Activated naive CD8-positive, alpha-beta T cell treated with anti-CD3 and anti-CD28 coated beads, Interleukin-2, amount 10 ng/mL, durations not matched to agents 7 days and 5 days (primary cell): ENCODE measurements at places on chromosomes 2 and 18.

GRCh38 chr2:142131010-142131669 lies at the start of gene LRP1B:
Gene LRP1B (minus strand): TSS chr2:142131016. CDS start chr2:142130729, 287 bp downstream.
- H3K4me3 ChIP-seq, result peak within 1 kb of the TSS; percentile 73
- no peaks in the 10 kb centered on the region for H3K36me3 ChIP-seq
- H3K27ac ChIP-seq, result no peak within 1 kb of the TSS
- H3K27me3 ChIP-seq, result peaks cover 41% of the 10 kb centered on the region

- peaks cover 2% of the 10 kb centered on the region for H3K4me1 ChIP-seq
- H3K27ac ChIP-seq, result no peak overlapping the region
- DNase-seq, result no peak
- H3K36me3 ChIP-seq, result no peaks in the 10 kb centered on the region
These were observed 91.0 kb downstream of the CTIF start for GRCh38 chr18:48629730-48630324.

DNA sequence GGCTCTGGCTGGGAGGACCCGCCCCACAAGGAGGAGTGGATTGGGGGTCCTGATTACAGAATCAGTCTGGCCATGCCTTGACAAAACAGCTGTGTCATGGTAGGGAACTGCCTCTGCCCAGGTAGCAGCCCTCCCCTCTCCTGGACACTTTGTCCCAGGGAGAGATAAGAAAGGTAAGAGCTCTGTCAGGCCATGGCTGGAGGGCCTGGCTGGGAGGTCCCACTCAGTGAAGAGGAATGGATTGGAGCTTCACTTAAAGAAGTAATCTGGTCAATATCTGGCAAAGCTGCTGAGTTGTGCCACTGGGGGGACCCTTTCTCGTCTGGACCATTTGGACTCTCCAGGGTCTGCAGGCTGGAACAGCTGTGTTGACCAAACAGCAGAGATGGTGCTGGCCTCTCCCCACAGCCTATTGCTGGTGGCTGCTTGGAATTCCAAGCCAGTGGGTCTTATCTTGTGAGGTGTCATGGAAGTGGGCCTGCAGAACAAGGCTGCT lies 75.4 kb downstream of the EPC2 start:
- DNase-seq, result no peak
- H3K4me3 ChIP-seq, result no peak overlapping the region
- H3K27me3 ChIP-seq, result no peaks in the 10 kb centered on the region
- H3K36me3 ChIP-seq, result peaks cover 52% of the 10 kb centered on the region
- peaks cover 30% of the 10 kb centered on the region for H3K4me1 ChIP-seq
- H3K27ac ChIP-seq, result no peak overlapping the region

DNA sequence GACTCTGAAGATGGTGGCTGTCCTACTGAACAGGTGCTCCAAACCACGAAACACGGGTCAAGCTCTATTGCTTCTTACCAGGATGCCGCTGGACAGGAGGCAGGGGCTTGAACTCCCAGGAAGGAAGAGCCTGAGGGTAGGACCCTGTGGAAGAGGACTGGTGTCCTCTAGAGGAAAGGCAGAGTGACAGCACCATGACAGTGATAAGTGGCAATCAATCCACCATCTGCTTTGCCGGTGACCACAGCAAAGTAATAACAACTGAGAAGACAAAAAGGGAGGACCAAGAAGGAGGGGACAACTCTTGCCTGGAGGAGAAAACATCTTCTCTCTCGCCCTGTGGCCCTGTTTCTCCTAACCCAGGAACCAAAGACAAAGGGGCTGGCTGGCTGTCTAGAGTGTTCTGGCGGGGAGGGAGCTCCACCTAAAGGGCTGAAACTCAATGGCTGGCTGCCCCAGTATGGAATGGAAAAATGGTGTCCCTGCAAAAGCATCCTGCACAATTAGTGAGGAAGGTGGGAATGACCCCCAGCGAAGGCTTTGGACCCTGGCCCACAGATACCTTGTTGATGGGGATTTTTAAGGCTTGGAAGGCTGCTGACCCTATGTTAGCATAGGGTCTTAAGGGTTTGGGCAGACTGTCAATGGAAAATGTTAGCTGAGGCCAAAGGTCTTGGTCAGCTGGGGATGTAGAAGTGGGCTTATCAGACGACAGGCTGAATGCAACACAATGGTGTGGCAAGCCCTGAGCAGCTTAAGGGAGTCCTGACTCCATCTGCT lies 35.4 kb downstream of the PROC start:
- H3K27me3 ChIP-seq, result no peaks in the 10 kb centered on the region
- H3K27ac ChIP-seq, result no peak overlapping the region
- H3K36me3 ChIP-seq, result peaks cover 4% of the 10 kb centered on the region
- H3K4me1 ChIP-seq, result peaks cover 1% of the 10 kb centered on the region
- no peak for DNase-seq
- H3K4me3 ChIP-seq, result no peak overlapping the region

- no peaks in the 10 kb centered on the region for H3K4me1 ChIP-seq
- H3K27me3 ChIP-seq, result no peaks in the 10 kb centered on the region
- no peak overlapping the region for H3K27ac ChIP-seq
- no peaks in the 10 kb centered on the region for H3K36me3 ChIP-seq
- H3K4me3 ChIP-seq, result no peak overlapping the region
- no peak for DNase-seq
These were observed 226.6 kb downstream of the MEIS1 start for GRCh38 chr2:66661253-66662173.

- no peaks in the 10 kb centered on the region for H3K27me3 ChIP-seq
- no peak for DNase-seq
These were observed 8.9 kb upstream of the SPDYA start for GRCh38 chr2:28801726-28802125.

DNA sequence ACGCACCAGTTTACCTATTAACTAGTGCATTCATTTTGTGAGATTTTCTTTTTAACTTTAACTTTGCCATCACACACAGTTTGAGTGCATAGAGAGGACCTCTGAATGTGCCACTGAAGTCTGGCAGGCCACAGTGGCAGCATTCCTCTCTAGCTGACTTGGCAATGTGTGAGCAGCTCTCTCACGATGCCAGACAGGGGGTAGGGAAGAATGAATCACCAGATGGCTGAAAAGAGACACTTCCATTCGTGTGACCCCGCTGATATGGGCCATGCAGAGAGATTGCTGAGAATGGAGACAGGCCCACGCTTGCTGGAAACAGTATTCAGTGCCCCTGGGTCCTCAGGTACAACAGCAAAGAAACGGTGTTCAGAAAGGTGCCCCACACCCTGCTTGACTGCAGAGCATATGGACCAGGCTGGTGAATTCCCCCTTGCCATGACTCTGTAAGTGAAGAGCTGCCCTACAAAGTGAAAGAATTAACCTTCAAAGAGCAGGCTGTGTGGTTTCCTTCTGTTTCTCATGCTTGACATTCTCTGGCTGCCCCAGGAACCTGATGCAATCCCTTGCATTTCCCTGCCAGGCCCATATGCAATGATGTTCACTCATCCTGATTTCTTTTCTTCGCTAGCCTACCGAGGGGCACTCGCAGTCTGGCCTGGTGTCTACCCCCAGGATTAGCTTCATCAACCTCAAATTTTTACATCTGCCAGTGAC lies 236.1 kb downstream of the CDH20 start:
- H3K27ac ChIP-seq, result no peak overlapping the region
- H3K4me1 ChIP-seq, result no peaks in the 10 kb centered on the region
- peaks cover 5% of the 10 kb centered on the region for H3K27me3 ChIP-seq
- DNase-seq, result no peak
- no peaks in the 10 kb centered on the region for H3K36me3 ChIP-seq
- H3K4me3 ChIP-seq, result no peak overlapping the region

DNA sequence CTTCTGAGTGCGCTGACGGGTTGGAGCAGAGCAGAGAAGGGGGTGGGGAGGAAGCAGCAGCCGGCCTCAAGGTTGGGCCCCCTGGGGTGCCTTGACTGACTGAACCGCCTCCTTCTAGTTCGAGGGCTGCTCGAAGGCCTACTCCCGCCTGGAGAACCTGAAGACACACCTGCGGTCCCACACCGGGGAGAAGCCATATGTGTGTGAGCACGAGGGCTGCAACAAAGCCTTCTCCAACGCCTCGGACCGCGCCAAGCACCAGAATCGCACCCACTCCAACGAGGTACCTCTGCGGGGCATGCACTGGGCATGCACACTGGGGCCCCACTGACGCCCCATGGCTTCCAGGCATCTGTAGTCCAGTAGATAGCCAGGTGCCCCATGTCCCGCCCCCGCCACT lies 246.9 kb downstream of the GLI2 start:
- H3K27ac ChIP-seq, result no peak overlapping the region
- no peak overlapping the region for H3K4me3 ChIP-seq
- no peaks in the 10 kb centered on the region for H3K36me3 ChIP-seq
- H3K27me3 ChIP-seq, result no peaks in the 10 kb centered on the region
- DNase-seq, result no peak
- H3K4me1 ChIP-seq, result no peaks in the 10 kb centered on the region

GRCh38 chr18:64165906-64166305 lies 17.0 kb upstream of the LINC00305 start:
- H3K27ac ChIP-seq, result no peak overlapping the region
- H3K27me3 ChIP-seq, result no peaks in the 10 kb centered on the region
- DNase-seq, result no peak
- H3K36me3 ChIP-seq, result no peaks in the 10 kb centered on the region

- no peak overlapping the region for H3K27ac ChIP-seq
- no peaks in the 10 kb centered on the region for H3K4me1 ChIP-seq
- H3K27me3 ChIP-seq, result no peaks in the 10 kb centered on the region
- DNase-seq, result no peak
- H3K4me3 ChIP-seq, result no peak overlapping the region
These were observed 25.8 kb downstream of the NEDD4L start for GRCh38 chr18:58069721-58070292.

- no peaks in the 10 kb centered on the region for H3K36me3 ChIP-seq
- no peak overlapping the region for H3K27ac ChIP-seq
- peaks cover 3% of the 10 kb centered on the region for H3K27me3 ChIP-seq
- peaks cover 2% of the 10 kb centered on the region for H3K4me1 ChIP-seq
- H3K4me3 ChIP-seq, result no peak overlapping the region
These were observed 239.4 kb upstream of the TANK start for GRCh38 chr2:160920791-160921303.

- no peaks in the 10 kb centered on the region for H3K36me3 ChIP-seq
- no peak overlapping the region for H3K27ac ChIP-seq
- H3K4me3 ChIP-seq, result no peak overlapping the region
- H3K27me3 ChIP-seq, result no peaks in the 10 kb centered on the region
- peaks cover 1% of the 10 kb centered on the region for H3K4me1 ChIP-seq
These were observed 204.2 kb downstream of the MBD2 start for GRCh38 chr18:54020156-54020745.

- H3K4me3 ChIP-seq, result no peak overlapping the region
- no peaks in the 10 kb centered on the region for H3K27me3 ChIP-seq
- no peaks in the 10 kb centered on the region for H3K4me1 ChIP-seq
- no peaks in the 10 kb centered on the region for H3K36me3 ChIP-seq
- DNase-seq, result no peak
These were observed 162.6 kb downstream of the MYCN start for GRCh38 chr2:16102976-16103380.

GRCh38 chr2:202327858-202328257 lies 48.3 kb upstream of the BMPR2 start:
- H3K4me1 ChIP-seq, result peaks cover 2% of the 10 kb centered on the region
- no peak overlapping the region for H3K27ac ChIP-seq
- DNase-seq, result no peak
- H3K36me3 ChIP-seq, result no peaks in the 10 kb centered on the region

GRCh38 chr2:13067508-13067907 lies 350.8 kb downstream of the TRIB2 start:
- H3K27ac ChIP-seq, result no peak overlapping the region
- no peaks in the 10 kb centered on the region for H3K4me1 ChIP-seq
- H3K27me3 ChIP-seq, result peaks cover 8% of the 10 kb centered on the region
- H3K4me3 ChIP-seq, result no peak overlapping the region
- DNase-seq, result no peak

DNA sequence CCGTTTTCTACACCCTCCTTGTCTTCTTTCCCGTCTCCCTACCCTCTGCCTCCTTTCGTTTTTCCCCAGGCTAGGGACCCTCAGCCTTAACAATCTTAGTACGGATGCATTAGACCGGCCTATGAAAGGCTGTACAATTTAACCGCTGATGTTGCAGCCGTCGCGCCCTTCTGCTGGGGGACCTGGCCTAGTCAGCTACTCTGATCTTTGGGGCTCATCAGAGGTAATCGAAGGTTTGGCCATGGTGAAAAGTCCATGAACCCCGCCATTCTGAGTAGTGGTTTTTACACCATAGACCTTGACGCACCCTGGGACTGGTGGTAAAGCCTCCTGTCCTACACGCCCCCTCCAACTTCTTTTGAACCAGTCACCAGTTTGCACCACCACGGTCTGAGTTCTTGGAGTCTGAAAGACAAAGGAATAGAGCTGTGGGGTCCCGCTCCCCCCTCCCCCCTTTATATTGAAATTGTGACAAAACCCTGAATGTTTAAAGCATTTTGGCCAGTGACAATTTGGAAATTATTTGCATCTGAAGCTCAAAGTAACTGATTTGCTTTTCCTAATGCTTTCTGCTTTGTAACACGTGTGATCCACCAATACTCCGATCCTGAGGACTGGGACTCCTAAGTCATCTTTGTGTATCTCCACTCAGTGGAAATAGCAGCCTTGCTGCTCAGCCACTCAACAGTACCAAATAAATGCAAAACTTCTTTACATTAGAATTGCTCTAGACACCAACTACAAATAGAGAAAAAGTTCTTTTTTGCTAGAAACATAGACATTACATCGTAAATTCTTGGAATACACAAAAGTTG lies 642 bp upstream of the SRSF7 start:
- H3K4me3 ChIP-seq, result peak overlapping the region; percentile 98
- peak overlapping the region; percentile 100 for H3K27ac ChIP-seq
- no peak for DNase-seq
- H3K27me3 ChIP-seq, result no peaks in the 10 kb centered on the region
- H3K4me1 ChIP-seq, result peaks cover 39% of the 10 kb centered on the region

GRCh38 chr2:118013221-118013723 lies 598 bp downstream of the CCDC93 start:
- no peaks in the 10 kb centered on the region for H3K27me3 ChIP-seq
- H3K27ac ChIP-seq, result peak overlapping the region; percentile 71
- peaks cover 6% of the 10 kb centered on the region for H3K36me3 ChIP-seq
- H3K4me3 ChIP-seq, result peak overlapping the region; percentile 95

DNA sequence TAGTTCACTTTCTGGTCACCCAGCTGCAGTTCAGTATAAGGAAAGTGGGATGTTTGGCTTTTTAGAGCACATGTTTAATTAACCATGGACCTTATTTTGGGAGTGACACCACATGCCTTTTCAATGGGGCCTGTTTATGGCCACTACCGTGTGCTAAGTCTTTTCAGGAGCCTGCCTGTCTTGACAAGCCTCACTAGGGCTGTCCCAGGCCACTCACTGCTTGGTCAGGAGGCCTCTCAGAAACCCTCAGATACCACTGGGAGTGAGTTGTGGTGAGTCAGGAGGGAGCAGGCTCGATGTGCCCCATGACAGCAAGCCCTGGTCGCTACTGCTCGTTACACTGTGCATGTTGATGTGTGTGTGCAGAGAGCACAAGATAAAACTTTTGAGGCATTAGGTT lies 123.0 kb downstream of the MAP4K4 start:
- no peak overlapping the region for H3K4me3 ChIP-seq
- H3K4me1 ChIP-seq, result peaks cover 24% of the 10 kb centered on the region
- no peak overlapping the region for H3K27ac ChIP-seq
- no peak for DNase-seq
- H3K36me3 ChIP-seq, result peaks cover 8% of the 10 kb centered on the region

- H3K36me3 ChIP-seq, result no peaks in the 10 kb centered on the region
- no peaks in the 10 kb centered on the region for H3K4me1 ChIP-seq
- no peak overlapping the region for H3K27ac ChIP-seq
- H3K27me3 ChIP-seq, result peaks cover 8% of the 10 kb centered on the region
These were observed 72.9 kb upstream of the APCDD1 start for GRCh38 chr18:10381516-10381915.
